NCI-H1048 (cell line): ENCODE measurements at places on chromosomes 6 and 20.

DNA sequence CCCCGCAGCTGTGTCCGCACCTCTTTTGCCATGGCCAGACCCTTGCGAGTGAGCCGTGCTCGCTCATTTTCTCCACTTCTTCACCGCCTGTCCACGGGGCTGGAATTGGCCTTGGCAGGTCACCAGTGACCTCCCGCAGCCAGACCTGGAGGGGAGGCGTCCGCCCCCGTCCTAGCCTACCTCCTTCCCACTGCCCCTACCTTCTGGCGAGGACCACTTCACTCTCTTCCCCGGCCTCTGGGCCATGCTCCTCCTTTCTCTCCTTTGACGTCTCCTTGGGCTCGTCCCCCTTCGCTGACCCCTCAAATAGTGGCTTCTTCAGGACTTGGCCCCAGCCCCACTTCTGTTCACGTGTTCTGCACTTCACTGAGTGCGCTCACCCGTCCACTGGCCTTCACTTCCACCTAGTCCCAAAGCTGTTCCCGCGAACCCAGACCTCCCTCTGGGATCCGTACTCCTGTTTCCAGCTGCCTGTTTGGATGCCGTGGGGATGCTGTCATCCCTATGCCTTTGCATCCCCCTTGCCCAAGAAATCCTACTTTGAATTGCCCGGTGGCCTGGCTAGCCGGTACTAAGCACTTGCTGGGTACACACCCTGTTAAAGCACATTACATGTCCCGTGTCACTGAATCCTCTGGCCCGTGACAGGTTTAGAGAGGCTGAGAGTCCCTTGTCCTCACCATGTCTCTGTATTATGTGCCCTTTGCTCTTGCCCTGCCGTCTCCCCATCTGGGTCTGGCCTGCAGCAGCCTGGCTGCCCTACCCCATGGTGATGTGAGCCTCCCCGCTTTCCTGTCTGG lies 33.0 kb downstream of the SPATA2 start:
- no peak for DNase-seq

GRCh38 chr6:168355716-168356522 lies 36.3 kb upstream of the DACT2 start:
- DNase-seq = no peak

DNA sequence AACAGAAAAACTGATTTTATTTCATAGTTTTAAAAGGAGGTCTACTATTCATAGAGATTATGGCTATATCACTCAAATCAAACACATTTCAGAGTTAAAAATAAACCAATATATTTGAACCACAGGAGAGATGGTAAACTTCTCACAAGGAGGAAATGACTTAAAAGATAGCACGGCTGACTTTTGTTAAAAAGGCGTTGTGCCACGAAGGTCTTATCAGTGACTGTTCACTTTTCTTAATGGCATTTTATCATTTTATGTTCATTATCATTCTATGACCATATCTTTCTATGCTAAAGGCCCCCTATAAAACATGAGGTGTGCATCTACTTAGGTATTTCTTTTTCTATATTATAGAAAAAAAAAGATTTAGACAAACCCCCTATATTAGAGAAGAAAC lies 19.6 kb downstream of the ELOVL4 start:
- no peak for DNase-seq

GRCh38 chr20:48818481-48818987 lies 9.3 kb downstream of the PREX1 start:
- DNase-seq = no peak

DNA sequence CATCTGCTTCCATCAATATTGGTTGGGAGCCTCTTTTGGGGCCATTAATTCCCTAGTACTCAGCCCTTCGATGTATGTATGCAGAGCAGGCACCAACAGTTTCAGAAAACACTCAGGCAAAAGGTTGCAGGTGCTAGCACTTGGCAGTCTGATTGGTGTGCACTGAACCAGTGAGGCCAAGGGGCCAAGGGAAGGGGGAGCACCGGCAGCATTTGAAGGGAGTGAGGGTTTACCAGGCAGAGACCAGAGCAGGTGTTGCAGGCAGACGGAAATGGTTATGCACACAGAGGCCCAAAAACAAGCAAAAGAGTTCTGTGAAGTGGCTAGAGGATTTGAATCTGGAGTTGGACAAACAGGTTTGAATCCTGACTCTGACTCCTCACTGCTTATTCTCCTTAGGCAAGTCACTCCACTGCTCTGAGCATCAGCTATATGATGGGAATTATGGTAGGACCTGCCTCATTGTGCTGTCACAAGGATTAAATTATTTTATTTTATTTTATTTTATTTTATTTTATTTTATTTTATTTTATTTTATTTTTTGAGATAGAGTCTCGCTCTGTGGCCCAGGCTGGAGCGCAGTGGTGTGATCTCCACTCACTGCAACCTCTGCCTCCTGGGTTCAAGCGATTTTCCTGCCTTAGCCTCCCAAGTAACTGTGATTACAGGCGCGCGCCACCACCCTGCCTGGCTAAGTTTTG lies 58.1 kb upstream of the SHLD1 start:
- no peak for DNase-seq

DNA sequence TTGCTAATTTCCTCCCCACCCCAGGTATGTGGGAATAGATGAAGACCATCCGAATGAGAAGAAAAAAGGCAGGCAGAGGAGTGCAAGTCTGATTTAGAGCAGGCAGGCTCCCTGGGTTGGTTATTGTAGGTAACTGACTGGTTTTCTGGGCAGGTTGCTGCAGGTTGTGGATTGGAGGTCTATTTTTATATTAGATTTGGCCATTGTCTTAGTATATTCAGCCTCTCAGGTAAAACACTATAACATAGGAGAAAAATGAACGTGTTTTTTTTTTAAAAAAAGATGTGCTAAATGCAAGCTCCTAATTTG lies 492 bp upstream of the TBC1D7 start:
- DNase-seq = no peak

DNA sequence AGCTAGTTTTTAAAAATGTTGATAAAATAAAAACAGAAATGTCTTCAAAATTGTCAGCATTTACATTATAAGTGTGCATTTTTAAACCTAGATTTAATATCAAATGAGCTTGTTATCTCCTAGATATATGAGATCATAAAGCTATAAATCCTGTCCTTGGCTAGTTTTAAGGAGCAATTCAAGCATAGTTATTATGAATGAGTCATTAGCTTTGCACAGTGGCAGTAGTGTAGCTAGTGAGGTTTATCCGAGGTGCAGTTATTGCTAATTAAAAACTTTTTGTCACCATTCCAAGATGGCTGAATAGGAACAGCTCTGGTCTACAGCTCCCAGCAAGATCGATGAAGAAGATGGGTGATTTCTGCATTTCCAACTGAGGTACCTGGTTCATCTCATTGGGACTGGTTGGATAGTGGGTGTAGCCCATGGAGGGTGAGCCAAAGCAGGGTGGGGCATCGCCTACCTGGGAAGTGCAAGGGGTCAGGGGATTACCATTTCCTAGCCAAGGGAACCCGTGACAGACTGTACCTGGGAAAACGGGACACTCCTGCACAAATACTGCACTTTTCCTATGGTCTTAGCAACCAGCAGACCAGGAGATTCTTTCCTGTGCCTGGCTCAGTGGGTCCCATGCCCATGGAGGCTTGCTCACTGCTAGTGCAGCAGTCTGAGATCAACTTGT lies 108.8 kb upstream of the SYNCRIP start:
- no peak for DNase-seq

DNA sequence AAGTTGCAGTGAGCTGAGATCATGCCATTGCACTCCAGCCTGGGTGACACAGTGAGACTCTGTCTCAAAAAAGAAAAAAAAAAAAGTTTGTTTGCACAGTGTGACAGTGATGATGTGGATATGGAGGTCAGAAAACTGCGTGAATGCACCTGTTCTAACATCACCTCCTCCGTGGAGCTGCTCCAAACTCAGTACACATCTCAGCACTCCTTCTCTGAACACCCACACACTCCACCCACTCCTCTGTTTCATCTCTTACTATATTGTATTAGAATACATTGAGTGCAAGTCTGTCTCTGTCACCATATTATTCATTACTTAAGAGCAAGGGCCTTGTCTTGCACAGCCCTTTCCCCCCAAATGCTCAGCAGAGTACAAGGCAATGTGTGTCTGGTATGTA lies 51.5 kb upstream of the ENPP4 start:
- DNase-seq = no peak

DNA sequence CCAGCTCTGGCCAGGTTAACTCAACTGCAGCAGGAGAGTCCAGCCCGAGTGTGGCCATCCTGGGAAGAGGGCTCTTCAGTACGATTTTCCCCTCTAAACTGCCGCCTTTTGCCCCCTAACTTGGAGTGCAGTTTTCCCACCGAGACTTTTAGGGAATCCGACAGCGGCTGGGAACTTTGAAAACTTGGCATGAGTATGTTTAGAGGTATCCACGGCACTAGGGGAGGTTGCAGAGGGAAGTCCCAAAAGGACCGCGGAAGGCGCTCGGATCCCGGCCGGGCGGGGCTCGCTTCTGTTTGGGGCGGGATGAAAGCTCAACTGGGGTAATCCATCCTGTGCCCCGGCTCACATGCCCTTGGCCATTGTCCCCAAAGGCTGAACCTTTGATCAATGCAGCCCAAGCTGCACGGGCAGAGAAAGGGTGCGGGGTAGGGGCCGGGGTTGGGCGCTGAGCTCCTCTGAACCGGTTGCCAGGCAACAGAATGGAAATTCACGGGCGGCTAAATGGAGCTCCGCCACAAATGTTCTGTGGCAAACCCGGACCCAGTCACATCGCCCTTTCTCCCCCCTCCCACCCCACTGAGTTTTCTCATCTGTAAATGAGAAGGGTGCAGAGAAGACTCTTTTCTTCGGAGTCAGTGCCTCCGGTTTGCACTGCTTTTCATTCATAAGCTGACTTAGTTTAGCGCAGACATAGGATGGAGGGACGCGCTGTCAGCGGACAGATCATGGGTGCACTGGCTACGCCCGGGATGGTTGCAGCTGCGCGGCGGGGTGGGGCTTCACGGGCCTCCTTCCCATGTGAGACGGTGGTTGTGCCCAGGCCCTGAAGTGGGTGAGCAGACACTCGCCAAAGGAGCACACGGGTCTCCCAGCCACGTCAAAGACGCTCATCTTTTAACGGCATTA lies 2.3 kb downstream of the BMP6 start:
- DNase-seq = no peak

GRCh38 chr6:17054647-17055046 lies 47.2 kb upstream of the STMND1 start:
- DNase-seq = no peak

GRCh38 chr20:35991142-35991771 lies 22.9 kb downstream of the CNBD2 start:
- DNase-seq = no peak

- no peak for DNase-seq
Measured at GRCh38 chr20:57514273-57514751, 10.6 kb downstream of the CTCFL start.

DNA sequence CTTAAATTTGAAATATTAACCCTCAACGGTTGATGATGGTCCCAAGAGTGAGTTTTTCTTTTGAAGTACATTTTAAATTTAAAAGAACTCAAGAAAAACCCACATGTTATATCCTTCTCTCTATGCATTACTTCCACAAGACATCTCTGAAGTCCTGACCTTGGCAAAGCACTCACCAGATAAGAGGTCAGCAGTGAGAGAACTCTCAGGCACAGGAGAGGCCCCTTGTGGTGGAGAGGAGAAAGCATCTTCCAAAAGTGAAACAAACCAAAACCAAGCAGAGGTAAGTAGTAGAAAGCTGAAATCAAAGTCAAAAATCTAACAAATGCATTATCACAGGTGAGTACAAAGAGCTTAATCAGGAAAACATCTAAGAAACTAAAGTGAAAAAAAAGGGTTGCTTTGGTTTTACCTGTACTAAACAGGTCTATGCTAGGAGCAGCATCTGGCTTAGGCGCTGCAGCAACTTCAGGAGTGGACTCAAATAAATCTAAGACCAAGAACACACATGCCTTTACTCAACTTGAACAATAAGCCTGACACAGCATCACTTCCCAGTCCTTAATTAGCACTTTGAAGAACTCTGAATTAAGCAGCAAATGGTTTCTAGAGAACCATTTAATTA lies 80.5 kb downstream of the PRSS35 start:
- DNase-seq = no peak

- no peak for DNase-seq
Measured at GRCh38 chr6:45927421-45928320, 88.0 kb downstream of the CLIC5 start.

- no peak for DNase-seq
Measured at GRCh38 chr6:144847916-144848315, 562.8 kb downstream of the UTRN start.

DNA sequence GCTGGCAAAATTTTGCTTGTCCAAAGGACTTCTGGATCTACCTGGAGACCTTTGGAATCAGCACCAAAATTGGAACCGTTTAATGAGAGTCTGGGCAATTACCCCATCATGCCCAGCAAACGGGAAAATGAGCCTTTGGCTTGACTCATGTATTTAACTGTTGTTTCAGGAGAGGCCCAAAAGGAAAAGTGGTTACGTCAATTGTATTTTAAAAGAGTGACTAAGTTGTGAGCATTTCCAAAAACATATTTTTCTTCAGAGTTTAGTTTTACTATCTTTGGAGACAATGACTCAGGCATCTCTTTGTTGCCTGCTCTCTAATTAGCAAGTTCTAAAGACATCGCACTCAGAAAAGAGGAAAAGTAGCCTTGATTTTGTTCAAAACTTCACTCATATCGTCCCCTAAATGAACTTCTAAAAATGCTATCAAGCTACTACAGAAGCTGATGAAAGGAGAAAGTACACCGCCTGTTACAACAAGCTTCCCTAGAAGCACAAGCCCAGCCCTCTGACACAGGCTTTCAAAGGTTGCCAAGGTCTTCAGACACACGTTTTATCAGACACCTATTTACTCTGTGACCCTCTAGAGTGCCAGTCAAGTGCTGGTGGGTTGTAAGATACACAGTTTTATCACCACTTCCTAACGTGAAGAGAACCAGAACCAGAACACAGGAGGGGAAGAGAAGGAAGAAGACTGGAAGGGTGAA lies 146.2 kb downstream of the TBX18 start:
- no peak for DNase-seq
